ENCODE measurements at places on chromosomes 2 and 18.
A peak's percentile ranks its signal among the peaks of the same experiment; 100 is the strongest.

GRCh38 chr2:13091455-13091854, 374.7 kb downstream of the TRIB2 start:
- no peak for DNase-seq

DNA sequence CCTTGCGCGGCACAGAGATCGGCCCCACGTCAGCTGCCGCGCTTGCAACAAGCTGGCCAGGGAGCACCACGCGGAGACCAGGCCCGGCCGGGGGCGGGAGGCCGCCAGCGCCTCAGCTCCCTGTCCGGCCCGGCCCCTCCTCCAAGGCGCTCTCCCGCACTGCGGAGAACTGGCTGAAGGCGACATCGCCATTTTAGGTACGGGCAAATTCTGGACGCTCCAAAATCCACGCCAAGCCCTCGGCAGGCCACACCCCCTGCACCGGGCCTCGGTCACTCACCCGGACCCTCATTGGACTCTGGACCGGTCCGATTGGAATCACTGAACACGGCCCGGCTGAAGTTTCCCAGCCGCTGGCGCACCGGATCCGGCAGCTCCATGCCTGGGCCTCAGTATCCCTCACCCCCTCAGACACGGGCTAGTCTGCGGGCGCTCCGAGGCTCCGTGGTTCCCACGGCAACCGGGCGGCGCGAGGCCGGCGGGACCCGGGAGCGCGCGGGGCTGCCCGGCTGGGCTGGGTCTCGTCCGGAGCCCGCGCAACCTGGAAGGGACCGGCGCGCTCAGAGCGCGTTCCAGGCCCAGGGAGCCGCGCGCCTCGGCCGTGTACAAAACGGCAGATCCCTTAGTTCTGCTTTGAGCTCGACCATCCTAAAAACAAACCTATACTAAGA, at the start of gene TMEM17:
TSS of gene TMEM17 (minus strand) at position 446 of the 671 bp plus-strand sequence. CDS start at position 380, 66 bp downstream.
- peak; percentile 87 for DNase-seq

- no peak for DNase-seq
These were observed 85.7 kb downstream of the INHBB start for GRCh38 chr2:120431386-120432292.

GRCh38 chr2:165601928-165602521, 132.5 kb downstream of the CSRNP3 start:
- DNase-seq = no peak

DNA sequence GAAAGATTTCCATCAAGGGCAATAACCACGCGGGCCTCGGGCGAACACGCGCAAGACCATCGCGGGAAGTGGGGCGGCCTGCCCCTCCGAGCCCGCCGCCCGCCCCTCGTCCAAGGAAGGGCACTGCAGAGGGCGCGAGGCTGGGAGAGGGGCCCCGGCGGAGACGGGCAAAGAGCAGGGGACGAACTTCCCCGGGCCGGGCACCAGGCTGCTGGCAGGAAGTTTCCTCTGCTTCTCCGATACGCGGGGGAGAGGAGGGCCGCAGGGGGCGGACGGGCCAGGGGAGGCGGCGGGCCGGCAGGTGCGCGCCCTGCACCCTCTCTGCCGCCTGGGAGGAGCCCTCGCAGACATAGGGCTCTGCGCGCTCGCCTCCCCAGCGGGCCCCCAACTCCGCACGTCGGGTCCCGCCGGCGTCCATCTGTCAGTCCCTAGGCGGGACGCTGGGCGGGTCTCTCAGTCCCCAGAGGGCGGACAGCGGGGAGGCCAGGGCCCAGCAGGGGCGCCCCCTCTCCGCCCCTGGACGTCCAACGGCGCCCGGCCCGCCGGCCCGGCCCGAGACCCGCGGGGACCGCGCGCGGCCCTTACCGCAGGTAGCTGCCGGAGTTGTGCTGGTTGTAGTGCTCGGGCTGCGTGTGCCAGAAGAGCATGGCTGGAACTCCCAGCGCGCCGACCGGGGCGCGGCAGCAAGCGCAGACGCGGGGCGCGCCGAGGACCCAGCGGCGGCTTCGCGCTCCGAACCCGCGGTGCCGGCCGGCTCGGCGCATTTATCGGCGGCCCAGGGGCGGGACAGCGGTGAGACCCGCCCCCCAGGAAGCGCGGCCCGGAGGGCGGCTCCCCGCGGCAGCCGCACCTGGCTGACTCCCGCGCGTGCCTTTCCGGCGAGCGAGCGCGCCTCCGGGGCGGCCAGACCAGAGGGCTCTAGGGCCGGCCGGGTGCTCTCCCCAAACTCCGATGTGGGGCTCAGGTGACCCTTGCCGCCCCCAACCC, at the start of gene TFCP2L1:
TSS of gene TFCP2L1 (minus strand) at position 740 of the 987 bp plus-strand sequence. CDS start at position 647, 93 bp downstream.
- peak; percentile 82 for DNase-seq
